ENCODE measurements at places on chromosomes 4 and X.

DNA sequence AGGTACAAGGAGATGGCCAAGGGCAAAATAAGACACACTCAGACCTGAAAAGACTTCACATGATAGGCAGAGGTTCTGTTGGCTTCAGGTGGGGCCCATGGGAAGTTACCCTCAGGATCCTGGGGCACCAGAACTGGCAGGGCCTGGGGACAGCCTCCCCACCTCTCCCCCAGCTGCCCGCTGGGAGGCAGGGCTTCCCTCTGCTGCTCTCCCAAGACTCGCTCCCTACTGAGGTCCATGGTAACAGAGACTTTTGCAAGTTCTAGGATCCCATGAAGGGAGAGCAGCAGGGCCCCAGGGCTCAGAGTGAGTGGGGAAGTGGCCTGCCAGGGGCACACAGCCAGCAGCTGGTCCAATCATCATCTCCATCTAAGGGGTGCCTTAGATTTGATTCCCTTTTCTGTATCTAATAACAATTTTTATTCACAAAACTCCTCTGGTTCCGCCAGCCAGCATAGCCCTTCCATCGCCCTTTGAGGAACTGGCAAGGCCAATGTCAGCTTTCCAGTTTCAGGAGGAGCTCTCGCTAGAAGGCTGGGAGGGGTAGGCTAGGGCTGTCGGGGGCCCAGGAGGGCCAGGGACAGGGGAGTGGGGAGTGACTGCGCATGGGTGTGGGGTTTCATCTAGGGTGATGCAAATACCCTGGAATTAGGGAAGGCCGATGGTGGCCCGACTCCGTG, 78.2 kb downstream of the SLC2A9 start:
- no peak for DNase-seq

DNA sequence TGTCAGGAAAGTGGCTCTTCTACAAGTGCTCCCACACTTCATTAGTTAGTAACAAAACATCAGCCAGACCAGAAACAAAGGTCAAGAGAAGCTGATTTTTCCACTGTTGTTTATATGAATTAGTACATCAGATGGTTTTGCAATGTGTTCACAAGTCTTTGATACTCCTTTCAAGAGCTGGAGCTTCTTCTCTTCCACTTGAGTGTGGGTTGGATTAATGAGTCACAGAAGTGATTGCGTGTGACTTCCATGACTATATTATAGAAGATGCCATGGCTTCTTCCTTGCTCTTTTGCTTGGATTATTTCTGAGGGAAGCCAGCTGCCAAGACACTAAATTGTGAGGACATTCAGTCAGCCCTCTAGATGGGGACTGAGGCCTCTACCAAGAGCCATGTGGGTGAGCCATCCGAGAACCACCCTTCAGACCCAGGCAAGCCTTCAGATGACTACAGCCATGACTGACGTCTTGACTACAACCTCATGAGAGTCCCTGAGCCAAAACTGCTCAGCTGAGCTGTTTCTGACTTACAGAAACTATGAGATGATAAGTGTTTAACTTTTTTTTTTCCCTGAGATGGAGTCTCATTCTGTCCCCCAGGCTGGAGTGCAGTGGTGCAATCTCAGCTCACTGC, 18.1 kb downstream of the SOWAHB start:
- DNase-seq, result no peak

DNA sequence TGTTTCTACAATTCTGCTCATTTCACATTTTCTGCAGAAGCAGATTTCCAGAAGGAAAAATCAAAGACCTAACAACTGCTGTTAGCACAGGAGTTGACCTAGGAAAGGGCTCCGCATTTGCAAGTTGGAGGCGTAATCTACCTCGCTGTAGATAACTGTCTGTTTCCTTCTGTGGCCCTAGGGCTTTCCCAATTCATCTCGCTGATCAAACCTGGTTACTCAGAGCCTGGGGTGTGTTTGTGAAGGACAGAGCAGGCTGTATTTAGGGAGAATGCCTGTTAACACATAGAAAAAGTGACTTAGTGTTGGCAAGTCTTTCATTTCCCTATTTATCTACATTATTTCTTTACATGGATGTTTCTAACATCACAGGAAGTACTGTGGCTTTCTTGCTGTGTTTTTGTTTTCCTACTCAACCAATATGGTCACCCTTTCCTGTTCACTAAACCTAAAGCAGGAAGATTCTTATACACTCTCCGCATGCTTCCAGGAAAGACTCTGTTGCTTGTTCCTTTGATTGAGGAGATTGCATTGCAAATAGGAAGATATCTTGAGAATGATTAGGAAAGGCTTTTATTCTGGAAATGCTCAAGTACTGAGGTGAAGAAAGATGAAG, 40.5 kb downstream of the AGA start:
- DNase-seq, result no peak

DNA sequence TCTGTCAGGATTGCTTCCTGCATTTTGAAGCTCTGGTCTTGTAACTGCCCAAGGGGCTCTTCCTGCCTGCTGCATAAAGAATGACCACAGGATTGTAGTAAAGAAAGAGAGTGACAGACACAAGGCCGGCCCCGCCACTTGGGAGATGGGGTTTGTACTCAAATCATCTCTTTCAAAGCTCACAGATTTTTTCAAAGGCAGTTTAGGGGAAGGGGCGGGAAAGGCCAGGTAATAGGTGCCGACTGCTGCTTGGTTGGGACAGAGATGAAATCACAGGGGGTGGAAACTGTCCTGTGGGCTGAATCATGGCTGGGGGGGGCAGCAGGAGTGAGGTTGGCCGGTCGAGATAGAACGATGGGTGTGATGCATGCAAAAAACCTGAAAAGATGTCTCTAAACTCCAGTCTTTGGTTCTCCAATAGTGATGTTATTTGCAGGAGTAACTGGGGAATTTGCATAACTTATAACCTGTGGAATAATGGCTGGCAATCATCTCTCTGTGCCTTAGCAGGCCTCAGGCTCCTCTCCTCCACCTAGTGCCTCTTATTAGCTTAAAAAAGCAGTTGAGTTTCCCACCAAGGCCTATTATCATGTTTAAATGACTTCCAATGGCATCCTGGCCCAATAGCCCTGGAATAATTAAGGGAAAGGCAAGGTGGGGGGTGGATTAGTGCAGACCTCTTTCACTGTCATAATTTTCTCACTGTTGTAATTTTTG, 778.4 kb upstream of the FRG1 start:
- no peak for DNase-seq
